Activated CD4-positive, alpha-beta memory T cell treated with anti-CD3 and anti-CD28 coated beads for 36 hours (primary cell): ENCODE measurements at places on chromosomes 1 and 21. TPM values are rescaled to one million over a fixed set of nuclear protein-coding genes. Genes with fewer than 3 reads are reported as not detected.
A peak's percentile ranks its signal among the peaks of the same experiment; 100 is the strongest.

DNA sequence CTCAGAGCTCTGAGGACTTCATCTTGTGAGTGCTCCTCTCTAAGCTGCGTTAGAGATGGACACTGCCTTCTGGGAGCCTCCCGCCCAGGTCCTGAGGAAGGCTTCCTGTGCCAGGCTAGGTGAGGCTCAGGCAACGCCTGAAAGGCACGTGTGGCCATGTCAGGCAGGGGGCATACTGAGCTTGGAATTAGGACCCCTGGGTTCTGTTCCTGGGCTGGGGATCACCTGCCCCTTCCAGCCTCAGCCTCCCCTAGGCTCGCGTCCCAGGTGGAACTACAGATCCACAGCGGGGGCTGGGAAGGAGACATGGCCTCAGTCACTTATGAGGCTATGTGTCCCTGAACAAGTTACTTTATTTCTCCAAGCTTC lies 10.0 kb upstream of the ASCL5 start:
- H3K27me3 ChIP-seq: no peaks in the 10 kb centered on the region
- H3K27ac ChIP-seq: no peak overlapping the region
- no peaks in the 10 kb centered on the region for H3K4me1 ChIP-seq

- peak overlapping the region; percentile 54 for H3K4me3 ChIP-seq
- peaks cover 73% of the 10 kb centered on the region for H3K4me1 ChIP-seq
- H3K36me3 ChIP-seq: peaks cover 1% of the 10 kb centered on the region
Measured at GRCh38 chr1:234731569-234732085, 121.6 kb upstream of the IRF2BP2 start.

GRCh38 chr1:115467790-115468189 lies 129.7 kb upstream of the NGF start:
- H3K36me3 ChIP-seq: no peaks in the 10 kb centered on the region
- H3K27me3 ChIP-seq: peaks cover 3% of the 10 kb centered on the region
- H3K27ac ChIP-seq: no peak overlapping the region
- peaks cover 4% of the 10 kb centered on the region for H3K4me1 ChIP-seq

The LCE2C gene
- total RNA-seq: not detected

GRCh38 chr1:2977886-2978611 lies 43.2 kb upstream of the ACTRT2 start:
- no peaks in the 10 kb centered on the region for H3K36me3 ChIP-seq
- peaks cover 2% of the 10 kb centered on the region for H3K4me1 ChIP-seq
- H3K4me3 ChIP-seq: no peak overlapping the region
- no peak overlapping the region for H3K27ac ChIP-seq
- no peak for DNase-seq

DNA sequence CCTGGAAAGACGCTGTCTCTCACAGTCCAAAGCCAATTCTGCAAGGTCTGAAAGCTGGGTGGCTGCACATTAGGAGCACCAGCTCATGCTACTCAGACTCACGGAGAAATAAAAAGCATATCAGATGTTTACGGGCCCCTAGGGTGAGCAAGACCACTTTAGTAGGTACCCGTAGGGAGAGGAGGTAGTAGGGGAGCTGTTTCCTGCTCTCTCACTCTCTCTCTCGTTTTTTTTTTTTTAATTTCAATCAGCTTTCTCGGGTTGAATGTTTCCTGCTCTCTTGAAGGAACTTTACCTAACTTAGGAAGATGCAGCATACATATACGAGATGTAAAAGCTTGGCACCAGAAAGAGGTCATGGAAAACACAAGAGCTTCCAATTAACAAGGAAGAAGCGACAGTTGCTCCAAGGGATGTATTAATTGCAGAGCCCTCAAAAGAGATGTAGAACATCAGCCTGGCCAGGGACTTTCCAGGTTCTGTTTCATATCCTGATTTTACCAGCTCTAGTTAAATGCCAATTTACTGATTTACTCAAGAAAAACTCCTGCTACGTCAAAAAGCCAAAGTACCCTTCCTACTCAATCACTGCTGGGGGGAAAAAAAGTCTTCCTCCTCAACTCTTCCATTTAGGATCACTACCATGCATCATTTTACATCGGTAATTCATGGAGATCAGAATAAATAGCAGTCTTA lies 3.1 kb downstream of the LORICRIN start:
- peaks cover 30% of the 10 kb centered on the region for H3K4me1 ChIP-seq
- H3K27me3 ChIP-seq: peaks cover 51% of the 10 kb centered on the region
- H3K4me3 ChIP-seq: peak overlapping the region; percentile 54
- H3K36me3 ChIP-seq: no peaks in the 10 kb centered on the region

DNA sequence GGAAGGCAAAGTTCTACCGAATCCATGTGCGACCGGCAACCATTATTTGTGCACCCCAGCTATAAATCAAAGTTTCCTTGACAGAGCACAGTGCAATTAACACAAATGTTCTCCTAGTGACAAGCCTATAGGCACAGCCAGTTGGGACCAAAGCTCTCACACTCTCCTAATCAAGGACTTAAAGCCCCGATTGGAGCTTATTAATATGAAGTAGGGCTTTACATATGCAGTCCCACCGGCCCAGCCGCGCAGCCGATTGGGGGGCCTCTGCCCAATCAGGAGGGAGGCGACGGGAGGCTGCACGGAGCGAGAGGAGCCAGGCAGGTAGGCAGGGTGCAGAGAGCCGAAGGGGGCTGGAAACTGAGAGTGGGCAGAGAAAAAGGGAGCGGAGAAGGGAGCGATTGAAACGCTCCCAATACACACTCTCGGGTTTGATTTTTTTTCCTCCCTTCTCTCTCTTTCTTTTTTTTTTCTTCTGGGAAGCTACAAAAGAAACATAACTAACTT lies at the start of gene ESRRG:
ESRRG (minus strand) TSS at position 156 of the 507 bp plus-strand sequence; CDS start at position 26, 130 bp downstream.
- peaks cover 8% of the 10 kb centered on the region for H3K27me3 ChIP-seq
- H3K4me3 ChIP-seq: no peak within 1 kb of the TSS
- no peak within 1 kb of the TSS for H3K27ac ChIP-seq
- H3K4me1 ChIP-seq: peaks cover 5% of the 10 kb centered on the region
- no peaks in the 10 kb centered on the region for H3K36me3 ChIP-seq
